ENCODE measurements at places on chromosomes 12 and 14. TPM values are rescaled to one million over a fixed set of nuclear protein-coding genes. Genes with fewer than 3 reads are reported as not detected.

Gene GPRC5A
- total RNA-seq, result 1.5 TPM

Gene RNF212B
- total RNA-seq, result not detected

Gene COL2A1
- 469 TPM for total RNA-seq

Gene DAO
- not detected for total RNA-seq

Gene PLCZ1
- not detected for total RNA-seq

DNA sequence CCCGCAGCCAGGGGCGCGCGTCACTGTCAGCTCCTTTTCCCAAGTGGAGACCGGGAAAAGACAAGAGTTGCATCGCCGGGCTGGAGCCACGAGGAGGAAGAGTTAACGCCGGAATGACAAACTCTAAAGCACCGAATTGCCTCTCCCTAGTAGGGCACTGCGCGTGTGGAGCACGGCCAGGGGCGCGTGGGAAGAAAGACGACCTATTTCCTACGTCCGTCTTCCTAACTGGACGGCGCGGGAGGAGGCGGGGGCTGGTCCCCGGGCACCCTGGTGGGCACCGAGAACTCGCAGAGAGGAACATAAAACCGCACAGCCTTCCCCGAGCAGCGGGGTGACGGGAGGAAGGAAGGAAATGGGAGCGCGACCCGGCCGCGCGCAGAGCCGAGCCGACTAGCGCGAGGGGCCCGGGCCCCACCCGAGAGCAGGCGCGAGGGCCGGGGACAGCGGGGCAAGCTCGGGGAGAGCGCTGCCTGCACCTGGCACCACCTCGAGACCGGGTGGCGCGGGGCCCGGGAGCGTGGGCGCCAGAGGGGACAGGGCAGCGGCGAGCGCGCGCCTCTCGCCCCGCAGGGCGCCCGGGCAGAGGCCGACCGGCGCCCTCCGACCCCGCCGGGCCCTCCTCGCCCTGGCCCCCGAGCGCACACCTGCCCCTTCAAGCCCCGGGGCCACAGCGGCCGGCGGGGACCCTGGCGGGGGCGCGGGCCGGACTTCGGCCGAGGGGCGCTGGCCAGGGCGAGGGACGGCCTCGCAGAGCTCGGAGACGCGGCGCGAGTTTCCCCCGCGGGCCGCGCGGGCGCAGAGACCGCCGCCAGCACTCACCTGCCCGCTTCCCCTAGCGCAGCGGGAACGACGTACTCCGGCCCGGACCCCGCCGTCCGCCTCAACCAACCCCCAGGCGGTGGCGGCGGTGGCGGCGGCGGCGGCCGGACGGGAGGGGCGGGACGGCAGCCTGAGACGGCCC is at the start of gene SETD3:
TSS of gene SETD3 (minus strand) at position 954 of the 964 bp plus-strand sequence. CDS start 15,054 bp downstream, outside the sequence.
- DNase-seq, result peak; percentile 78

GRCh38 chr12:106248312-106248845 is 559 bp upstream of the CKAP4 start:
- DNase-seq, result peak; percentile 60

DNA sequence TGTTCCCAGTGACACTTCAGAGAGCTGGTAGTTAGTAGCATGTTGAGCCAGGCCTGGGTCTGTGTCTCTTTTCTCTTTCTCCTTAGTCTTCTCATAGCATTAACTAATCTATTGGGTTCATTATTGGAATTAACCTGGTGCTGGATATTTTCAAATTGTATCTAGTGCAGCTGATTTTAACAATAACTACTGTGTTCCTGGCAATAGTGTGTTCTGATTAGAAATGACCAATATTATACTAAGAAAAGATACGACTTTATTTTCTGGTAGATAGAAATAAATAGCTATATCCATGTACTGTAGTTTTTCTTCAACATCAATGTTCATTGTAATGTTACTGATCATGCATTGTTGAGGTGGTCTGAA is 3.0 kb downstream of the FOS start:
- DNase-seq, result no peak

- DNase-seq, result no peak
Observed at GRCh38 chr12:95463050-95463449, 10.9 kb upstream of the METAP2 start.

- no peak for DNase-seq
Observed at GRCh38 chr14:75927564-75928087, 54.2 kb downstream of the TGFB3 start.

GRCh38 chr12:31210541-31210940 is 115.4 kb downstream of the SINHCAF start:
- no peak for DNase-seq

- no peak for DNase-seq
Observed at GRCh38 chr14:24237463-24237955, 4.8 kb downstream of the GMPR2 start.

DNA sequence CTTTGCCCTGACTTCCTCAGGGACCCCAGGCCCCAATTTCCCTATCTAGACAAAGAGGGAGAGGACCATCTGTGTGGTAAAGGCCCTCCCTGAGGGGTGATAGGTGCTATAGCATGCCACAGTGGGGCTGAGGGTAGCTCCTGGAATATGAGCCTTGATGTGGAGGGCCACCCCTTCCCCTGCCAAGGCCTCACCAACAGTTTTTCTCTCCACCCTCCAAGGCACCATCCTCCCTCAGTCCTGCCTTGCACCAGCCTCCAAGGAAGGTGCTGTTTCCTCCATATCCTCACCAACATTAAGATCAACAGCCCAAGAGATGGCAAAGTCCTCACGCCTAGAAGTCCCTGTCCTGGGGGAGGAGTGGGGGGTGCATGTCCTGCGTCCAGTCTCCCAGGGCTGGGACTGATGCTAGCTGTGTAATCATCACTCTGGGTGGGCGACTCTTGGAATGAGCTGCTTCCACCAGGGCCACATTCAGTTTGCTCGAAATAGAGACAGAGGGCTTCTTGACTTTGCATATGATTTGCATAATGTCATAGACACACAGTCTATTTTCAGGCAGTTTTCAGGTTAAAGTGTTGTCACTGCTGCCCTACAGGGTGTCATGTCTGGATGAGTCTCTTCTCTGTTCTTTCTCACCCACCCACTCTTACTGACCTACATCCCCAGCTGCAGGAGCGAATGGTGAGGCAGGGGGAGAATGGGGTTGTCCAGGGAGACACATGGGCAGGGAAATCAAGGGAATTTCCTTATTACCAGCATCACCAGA is 17.4 kb downstream of the ACVRL1 start:
- DNase-seq, result no peak

- DNase-seq, result peak; percentile 71
Observed at GRCh38 chr12:111529424-111530368, 69.4 kb downstream of the ATXN2 start.

All from cardiac muscle cell (in vitro differentiated cells and primary cell).